ENCODE measurements at places on chromosomes 5 and 9.

DNA sequence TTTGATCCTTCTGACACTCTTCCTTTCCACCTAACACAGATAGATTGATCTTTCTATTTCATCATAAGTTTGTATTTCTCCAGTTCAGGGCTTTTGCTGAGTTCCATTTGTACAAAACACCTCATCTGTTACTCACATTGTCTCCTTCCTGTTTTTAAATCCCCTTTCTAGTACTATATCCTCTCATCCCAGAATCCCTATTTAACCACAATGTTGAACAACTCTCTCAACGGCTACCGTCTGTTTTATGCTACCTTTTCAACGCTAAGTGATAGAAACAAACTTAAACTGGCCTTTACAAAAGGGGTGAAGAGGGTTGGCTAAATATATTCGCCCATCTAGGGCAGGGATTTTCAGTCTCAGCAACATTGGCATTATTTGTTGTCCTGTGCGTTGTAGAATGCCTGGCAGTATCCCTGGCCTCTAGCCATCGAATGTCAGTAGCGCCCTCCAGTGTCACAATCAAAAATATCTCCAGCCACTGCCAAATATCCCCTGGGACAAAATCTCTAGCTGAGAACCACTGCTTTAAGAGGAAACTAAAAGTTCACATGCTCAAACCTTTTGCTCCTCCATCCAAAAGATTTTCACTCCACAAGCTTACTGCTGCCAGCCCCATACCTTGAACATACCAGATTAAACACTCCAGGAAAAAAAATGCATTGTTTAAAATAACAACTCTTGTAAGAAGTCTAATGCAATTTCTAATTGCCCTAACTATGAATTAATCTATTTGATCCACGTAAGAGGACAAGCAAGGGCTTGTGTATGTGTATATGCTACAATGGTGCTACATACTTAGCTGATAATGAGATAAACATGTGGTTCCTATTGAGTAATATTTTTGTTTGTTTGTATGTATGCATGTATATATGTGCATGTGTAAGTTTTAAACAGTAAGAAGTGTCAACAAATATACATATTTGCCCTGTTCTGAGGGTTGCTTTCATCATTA lies 344.0 kb downstream of the PTPRD start:
- peak; percentile 1 for DNase-seq

DNA sequence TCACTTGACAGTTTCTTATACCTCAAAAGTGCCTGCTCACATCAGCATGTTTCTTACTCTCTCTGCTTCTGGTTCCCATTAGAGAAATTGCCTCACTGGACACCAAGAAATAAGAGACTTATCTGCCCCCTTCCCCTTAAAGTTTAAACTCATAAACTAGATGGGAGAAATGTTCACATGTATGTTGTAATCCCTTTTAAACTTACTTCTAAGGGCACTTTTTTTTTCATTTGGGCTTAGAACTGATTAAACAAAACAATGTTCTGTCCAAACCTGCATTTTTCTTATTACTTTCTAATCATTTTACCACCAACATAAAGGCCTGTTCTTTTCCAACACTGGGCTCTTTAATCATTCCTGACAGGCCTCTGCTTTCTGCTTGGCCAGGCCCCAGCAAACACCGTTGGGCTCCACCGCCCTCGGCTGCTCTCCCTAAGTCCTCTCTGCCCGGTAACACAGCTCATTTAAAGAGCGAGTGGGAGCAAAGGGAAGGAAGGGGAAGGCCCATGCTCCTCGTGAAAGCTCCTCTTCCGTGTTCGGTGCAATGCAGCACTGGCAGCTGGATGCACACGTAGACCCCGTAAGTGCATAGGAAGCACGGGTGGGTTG lies 53.4 kb downstream of the ROR2 start:
- no peak for DNase-seq

DNA sequence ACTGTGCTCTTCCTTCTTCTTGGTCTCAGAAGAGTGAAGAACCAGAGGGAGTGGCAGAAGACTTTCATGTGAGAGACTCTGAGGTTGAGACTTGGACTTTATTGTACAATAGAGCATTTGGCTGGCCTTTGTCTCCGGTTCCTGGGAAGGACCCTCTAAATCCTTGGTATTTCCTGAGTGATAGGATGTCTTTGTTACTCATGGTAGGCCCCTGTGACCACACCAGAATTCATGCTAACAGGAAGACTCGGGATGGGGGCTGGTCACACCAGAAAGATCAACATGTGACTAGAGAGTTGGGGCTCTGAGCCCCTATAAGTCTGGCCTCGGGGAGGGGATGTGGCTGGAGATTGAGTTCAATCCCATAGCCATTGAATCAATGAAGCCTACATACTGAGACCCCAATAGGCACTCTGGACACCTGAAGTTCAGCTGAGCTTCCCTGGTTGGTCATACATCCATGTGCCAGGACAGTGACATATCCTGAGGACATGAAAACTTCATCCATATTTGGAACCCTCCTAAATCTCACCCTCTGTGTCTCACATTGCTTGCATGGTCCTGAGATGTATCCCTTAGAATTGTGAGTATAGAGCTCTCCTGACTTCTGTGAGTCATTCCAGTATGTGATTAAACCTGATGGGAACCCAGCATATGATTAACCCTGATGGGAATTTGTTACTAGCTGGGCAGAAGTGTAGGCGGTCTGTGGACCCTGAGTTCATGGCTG lies 201.7 kb downstream of the GADD45G start:
- DNase-seq, result no peak

- no peak for DNase-seq
These were observed 495.4 kb downstream of the MAT2B start for GRCh38 chr5:164000819-164001218.

DNA sequence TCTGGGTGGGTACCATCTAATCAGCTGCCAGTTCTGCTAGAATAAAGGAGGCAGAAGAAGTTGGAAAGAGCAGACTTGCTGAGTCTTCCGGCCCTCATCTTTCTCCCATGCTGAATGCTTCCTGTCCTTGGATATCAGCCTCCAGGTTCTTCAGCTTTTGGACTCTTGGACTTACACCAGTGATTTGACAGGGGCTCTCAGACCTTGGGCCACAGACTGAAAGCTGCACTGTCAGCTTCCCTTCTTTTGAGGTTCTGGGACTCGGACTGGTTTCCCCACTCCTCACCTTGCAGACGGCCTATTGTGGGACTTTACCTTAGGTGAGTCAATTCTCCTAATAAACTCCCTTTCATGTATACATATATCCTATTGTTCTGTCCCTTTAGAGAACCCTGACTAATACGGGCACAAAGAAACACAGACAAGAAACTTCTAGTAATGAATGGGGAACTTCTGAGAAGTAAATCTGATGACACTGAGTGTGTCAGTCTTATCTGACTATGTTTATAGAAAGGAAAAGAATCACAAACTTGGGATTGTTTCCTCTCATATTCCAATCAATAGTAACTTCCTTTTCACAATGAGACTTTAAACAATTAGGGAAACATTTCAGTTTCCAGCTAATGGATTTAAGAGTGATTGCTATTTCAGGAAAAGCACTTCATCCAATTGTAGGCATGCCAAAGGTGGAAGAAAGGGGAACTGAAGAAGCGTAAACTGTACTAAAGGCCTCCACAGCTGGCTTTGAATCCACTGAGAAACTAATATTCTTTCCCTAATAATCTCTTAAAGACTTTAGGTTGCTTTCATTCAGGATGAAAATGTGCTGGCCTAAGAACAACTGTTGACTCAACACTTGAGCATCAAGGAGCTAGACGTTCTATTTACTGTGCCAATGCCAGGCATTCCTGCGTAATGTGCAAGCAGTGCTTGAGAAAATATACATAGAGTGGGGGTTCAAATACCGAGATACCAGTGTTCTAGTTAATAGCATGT lies 127.9 kb upstream of the PTGER4 start:
- DNase-seq, result no peak

- DNase-seq, result no peak
These were observed 6.2 kb downstream of the POLR1E start for GRCh38 chr9:37491939-37492338.

- peak; percentile 14 for DNase-seq
These were observed 488 bp downstream of the SKIC3 start for GRCh38 chr5:95554331-95554646.

- DNase-seq, result no peak
These were observed 42.0 kb downstream of the TMEM174 start for GRCh38 chr5:73214996-73215395.

DNA sequence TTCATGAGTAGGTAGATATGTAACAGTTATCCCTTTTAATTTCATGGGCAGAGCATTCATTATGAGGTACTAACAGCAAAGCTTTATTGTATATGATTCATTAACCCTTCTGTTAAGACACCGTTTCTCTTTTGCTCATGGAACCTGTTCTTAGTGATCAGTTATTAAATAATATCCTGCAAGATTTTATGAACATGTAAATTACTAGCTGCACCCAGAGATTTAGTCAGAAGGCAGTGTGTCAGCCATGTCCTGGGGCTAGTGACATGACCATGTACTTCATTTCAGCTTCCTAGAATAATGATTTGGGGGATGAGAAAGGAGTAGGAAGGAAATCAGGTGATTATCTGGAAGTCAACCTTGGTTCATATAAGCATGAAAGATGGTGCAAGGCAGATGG lies 7.0 kb downstream of the MAST4 start:
- no peak for DNase-seq

DNA sequence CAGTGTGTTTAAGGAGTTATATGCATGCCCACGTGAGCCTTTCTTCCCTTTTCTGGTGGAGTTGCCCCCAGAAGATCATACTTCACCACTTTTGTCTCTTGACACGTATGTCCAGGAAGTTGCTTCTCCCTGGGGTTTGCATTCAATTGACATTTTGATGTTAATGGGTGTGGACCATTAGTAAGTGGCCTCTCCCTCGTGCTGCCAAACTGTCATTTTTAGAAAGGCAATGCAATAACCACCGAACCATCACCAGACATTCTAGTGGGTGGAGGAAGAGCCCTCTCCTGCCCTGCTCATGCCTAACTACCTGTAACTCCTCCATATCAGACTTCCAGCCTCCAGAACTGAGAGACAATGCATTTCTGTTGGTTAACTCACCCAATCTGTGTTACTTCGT lies 290.8 kb downstream of the ATPSCKMT start:
- no peak for DNase-seq

DNA sequence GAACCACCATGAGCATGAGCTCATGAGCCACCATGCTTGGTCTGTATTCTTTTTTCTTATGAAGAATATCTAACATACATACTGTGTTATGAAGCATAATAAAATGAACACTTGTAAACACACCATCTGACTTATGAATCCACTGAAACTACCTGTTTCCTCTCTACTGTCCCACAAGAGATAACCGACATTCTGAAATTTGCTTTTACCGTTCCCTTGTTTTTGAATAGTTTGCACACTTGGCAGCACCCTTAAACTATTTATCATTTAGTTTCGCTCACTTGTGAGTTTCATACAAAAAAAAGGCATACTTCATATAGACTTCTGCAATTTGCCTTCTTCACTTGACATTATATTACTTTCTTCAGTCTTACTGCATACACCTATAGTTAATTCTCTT lies 8.9 kb downstream of the LARS1 start:
- no peak for DNase-seq

DNA sequence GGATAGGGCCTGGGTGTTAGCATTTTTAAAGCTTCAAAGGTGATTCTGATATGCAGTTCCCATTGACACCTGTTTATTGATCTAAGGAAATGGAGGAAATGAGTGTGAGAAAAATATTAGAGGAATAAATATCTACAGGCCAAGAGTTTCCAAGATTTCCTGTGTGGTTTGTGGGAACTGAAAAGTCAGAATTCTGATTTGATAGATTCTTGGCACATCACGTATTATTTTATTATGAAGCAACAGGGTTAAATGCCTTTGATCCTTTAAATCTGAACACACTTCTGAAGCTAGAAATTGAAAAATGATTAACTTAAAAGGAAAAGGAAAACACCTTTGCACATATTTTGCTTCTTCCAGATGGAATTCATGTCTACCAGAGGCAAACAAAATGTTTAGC lies 113.7 kb downstream of the CD180 start:
- DNase-seq, result no peak

DNA sequence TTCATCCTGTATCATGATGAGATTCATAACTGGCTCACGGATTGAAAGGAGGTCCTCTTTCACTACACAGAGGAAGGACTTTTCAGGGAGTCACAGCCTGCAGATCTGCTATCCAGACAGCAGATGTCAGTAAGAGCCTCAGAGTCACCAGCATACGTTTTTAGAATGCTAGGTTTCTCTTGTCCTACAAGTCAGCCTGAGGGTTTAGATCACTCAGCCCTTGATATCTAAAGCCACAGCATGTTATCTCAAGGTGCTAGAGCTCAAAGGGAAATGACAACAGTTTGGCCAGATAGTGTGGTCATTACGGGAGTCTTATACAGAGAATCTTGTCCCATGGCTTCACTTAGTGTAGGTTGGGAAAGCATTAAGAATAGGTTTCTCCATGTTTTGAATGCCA lies 30.9 kb upstream of the SLC46A2 start:
- DNase-seq, result peak; percentile 60

DNA sequence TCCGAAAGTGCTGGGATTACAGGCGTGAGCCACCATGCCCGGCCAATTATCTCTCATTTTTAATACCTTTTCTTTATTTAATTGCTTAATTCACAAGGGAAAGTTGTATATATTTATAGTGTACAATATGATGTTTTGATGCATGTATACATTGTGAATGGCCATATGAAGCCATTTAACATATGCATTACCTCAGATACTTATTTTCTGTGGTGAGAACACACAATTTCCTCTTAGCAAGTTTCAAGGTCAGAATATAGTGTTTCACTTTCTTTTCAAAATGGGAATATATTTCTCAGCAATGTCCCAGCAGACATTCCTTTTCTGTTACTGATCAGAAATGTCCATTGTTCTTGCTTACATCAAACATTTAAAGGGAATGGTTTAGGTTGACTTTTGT lies 1596.3 kb downstream of the MAT2B start:
- no peak for DNase-seq

GRCh38 chr5:62029303-62029702 lies 276.7 kb upstream of the KIF2A start:
- no peak for DNase-seq

- no peak for DNase-seq
These were observed 849.2 kb downstream of the TAF11L14 start for GRCh38 chr5:18483451-18483850.

GRCh38 chr9:10774051-10774450 lies 161.2 kb upstream of the PTPRD start:
- no peak for DNase-seq

DNA sequence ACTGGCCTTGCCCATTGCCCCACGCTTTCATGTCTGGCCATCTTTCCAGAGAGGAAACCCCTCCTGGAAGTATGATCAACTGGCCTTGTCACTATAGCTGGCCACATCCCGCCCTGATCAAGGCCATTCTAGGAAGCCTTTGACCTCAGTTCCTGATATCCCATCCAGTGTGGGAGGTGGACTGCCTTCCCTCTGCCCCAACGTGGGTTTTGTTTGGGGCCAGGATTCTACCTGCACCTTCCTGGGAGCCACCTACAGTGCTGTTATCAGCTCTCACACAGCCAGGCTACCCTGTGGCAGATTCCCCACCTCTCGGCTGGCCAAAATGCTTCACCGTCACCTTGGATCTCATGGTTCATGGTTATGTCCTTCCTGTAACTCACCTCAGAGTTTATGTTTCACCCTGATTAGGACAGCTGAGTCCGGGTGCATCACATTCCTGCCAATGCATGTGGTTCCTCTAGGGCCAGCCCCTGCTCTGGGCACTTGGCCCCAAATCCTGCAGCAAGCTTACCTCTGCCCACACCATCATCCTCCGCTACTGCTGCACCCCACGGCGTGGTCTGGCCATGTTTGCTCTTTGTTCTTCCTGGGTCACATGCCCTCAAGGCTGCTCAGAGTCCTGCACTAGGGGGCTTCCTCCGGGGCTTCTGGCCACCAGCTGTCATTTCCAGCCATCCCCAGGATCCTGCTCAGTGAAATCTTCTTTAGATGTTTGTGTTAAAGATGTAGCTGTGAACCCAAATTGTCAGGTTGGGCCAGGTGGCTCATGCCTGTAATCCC lies 24.2 kb upstream of the S1PR3 start:
- no peak for DNase-seq

Measured in Jurkat, Clone E6-1 (cell line).